Pulmonary artery endothelial cell (primary cell): ENCODE measurements at places on chromosomes 7 and 10.
A peak's percentile ranks its signal among the peaks of the same experiment; 100 is the strongest.

DNA sequence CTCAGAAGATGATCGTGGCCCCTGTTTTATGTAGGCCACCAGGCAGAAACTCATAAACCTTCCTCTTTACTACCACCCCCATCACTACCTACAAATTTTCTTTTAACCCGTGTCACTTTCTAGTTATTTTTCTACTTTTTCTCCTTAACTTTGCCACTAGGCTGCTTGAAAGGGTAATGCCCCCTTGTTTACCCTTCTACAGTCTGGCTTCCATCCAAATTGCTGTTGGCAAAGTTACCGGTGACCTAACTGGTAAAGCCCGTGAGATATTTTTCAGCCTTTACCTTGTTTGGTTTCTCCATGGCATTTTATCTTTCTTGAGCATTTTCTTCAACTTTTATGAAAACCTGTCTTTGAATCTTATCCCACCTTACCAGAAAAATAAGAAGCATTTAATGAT is 153.0 kb downstream of the WNT2 start:
- DNase-seq = peak; percentile 59

DNA sequence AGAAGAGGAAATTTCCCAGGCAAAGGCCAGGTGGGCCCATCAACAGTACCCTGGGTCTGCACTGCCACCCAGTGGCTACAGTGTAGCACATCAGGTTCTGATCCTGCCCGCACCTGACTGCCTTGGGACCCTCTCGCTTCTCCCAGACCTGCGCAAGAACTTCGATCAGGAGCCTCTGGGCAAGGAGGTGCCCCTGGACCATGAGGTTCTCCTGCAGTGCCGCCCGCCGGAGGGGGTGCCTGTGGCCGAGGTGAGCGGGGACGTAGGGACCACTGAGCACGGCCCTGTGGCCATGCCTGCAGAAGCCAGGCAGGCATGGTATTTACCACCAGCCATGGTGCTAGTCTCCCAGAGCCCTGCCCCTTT is 33.9 kb upstream of the SLC29A3 start:
- DNase-seq = no peak

DNA sequence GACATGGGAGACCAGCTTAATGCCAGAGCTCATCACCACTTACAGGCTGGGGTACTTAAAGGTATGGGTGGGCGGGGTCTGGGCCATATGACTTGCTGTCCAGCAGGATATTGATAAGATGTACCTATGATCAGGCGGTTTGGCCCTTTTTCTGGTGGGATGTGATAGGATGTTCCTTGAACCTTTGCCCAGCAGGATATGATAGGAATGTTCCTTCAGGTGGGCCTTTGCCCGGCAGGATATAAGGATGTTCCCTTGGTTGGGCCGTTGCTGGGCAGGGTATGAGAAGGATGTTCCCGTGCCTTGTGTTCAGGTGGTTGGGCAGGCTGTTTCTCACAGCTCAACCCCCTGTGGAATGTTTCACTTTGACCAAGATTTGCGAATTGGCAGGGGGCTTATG is 187.2 kb upstream of the CXCL12 start:
- no peak for DNase-seq

- DNase-seq = no peak
Observed at GRCh38 chr7:99639267-99639666, 22.5 kb downstream of the ZSCAN25 start.

- DNase-seq = no peak
Observed at GRCh38 chr10:64973391-64973790, 1452.2 kb downstream of the REEP3 start.

DNA sequence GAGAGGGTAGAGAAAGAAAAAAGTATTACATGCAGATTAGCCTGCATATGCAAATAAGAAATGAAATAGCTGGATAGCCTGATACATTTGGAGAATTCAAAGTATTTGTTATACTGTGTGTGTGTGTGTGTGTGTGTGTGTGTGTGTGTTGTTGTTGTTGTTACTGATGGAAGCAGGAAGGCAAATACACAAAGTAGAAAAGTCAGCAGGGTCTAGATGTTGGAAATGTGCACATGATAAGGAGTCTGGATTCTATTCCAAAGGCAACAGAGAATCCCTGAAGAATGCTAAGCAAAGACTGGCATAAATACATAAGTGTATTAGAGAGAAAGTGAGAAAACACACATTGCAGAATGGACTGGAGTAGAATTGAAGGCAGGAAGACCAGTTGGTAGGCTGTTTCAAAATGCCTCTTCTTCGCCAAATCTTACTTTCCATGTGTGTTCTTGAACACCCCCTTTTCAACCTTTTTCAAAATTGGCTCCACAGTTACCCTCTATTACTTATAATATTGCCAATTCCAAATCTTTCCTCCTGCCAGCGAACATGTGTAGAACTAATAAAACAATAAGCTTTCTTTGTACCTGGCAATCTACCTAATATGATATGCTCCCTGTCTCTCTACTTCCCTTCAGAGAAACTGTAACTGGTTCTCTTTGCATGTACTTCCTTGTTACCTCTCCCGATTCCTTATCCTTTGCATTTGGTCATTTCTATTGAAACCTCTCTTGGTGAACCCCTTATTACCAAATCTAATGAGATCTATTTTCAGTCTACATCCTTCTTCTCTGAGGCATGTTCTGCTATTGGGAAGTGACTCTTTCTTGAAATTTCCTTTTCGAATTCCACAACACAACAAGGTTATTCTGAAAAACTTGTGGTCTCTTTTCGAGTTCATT is 6.2 kb downstream of the CPED1 start:
- no peak for DNase-seq

- no peak for DNase-seq
Observed at GRCh38 chr10:110444004-110444337, 53.7 kb upstream of the DUSP5 start.

DNA sequence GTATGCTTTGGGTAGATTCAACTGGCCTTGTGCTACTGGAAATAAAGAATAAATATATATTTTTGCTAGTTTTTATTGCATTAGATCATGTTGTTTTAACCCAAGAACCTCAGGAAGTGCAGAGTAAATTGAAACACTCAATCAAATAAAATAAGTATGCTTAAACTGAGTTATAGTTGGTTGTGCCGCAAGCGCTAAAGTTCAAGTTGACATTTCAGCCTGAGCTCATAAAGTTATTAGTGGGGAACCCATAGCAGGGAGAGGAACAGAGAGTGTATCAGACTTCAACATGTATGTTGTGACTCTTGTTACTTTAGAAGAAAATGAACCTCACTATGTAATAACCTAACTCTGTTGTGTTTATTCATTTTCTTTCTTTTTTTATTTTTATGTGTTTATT is 25.2 kb upstream of the BAMBI start:
- no peak for DNase-seq

DNA sequence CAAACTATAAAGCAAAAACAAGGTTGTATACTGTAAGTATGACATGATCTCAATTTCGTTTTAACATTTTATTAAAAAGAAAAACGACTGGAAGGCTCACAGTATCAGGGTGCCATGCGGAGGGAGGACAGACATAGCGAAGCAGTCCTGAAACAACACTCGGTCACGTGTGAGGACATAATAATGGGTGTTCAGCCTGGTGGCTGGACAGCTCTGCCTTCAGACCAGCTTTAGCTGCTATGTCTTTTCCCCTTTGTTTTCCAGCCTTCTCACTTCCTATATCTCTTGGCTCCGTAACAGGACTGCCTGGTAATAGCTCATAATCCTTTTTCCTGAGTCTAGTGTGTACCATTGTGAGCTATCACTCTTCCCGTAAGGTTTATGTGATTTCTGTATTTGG is 18.4 kb upstream of the KLF14 start:
- DNase-seq = no peak

DNA sequence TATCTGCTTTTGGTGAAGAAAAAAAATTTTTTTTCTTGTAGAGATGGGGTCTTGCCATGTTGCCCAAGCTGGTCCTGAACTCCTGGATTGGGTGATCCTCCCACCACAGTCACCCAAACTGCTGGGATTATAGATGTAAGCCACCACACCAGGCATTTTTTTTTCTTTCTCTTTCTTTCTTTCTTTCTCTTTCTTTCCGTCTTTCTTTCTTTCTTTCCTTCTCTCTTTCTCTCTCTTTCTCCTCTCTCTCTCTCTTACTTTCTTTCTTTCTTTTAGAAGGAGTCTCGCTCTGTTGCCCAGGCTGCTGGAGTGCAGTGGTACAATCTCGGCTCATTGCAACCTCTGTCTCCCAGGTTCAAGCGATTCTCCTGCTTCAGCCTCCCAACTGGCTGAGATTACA is 3.5 kb upstream of the UBE2D4 start:
- DNase-seq = no peak

- no peak for DNase-seq
Observed at GRCh38 chr10:91434041-91434440, 23.9 kb downstream of the HECTD2 start.

DNA sequence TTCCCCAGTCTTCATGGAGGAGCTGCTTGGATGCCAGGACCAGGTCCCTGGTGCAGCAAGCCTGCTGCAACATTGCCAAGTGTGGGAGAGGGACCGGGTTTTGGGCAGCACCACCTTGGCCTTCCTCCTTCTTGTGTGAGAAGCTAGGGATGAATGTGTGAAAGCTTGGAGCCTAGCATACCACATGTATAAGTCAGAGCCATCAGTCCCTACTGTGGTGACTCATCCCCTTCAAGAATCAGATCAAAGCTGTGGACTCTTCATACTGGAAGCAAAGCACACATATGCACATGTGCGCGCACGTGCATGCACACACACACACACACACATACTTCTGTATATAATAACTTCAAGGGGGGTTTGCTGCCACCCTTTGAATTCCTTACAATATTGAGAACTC is 527.8 kb downstream of the LRMDA start:
- DNase-seq = no peak

DNA sequence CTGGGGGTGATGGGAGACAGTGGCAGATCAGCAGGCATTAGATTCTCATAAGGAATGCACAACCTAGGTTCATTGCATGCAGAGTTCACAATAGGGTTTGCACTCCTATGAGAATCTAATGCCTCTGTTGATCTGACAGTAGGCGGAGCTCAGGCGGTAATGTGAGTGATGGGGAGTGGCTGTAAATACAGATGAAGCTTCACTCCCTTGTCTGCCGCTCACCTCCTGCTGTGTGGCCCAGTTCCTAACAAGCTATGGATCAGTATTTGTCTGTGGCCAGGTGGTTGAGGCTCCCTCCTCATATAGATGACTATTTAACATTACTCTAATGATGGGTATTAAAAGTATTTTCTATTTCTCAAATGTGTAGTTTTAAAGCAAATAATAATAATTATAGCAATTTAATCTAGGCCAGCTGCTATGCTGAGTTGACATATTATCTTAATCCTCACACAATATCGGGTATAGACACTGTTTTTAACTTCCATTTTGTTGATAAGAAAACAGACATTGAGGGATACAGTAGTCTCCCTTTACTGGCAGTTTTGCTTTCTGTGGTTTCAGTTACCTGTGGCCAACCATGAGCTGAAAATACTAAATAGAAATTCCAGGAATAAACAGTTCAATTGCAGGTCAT is 39.9 kb downstream of the KIF20B start:
- no peak for DNase-seq

DNA sequence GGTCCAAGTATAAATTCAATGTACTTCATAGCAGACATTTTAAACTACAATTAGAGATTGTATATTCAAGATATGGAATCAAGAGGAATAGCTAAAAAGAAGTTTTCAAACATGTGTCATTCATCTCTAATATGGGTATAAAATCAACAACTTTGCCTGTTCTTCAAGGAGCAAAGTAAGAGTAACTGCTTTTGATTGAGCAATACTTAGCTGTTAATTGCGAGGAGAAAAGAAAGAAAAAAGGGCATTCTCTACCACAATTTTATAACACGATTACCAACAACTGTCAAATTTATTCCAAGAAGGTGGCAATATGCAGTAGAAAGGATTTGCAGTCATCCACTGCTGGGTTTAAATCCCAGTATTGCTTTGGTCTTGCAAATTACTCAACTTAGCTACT is 146.3 kb upstream of the PTN start:
- no peak for DNase-seq

DNA sequence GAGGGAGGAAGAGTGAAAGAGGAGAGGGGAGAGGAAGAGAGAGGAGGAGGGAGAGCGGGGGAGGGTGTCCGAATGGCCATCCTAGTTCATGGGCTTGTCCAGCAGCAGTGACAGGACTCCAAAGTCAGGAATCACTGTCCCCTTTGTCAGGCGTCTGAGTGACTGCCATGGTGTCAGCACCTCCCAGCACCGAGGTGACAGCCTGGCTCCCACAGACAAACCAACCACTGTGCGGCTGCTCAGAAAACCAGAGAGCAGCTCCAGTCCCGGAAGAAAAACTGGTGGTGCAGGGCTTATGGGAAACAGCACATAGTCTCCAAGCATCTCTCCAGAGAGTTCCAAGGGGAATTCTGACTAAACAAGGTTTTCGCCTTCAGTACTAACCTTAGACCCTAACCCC is 18.9 kb upstream of the FGFR2 start:
- DNase-seq = no peak

DNA sequence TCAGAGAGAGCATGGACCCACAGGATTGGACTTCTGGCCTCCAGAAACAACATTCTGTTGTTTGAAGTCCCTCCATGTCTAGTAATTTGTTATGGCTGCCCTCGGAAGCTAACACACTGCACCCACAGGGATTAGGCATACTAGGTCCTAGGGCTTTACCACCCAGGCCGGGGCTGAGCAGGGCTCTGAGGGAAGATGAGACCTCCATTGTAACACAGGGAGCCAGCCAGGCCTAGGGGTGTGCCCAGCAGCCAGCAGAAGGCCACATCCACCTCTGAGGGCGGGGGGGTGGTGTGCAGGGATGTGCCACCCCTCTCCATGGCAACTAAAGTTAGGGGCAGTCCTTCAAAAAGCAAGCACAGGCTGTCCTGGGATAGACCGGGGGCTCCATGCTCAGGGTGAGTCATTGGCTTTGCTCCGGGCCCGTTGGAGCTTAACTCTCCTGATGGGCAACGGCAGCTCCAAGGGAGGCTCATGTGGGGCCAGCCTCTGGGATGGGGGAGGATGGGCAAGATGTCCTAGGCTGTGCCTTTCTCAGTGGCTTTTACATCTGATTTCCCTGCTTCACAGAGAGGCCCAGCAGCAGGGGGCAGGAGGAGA is 96.6 kb upstream of the GPR26 start:
- DNase-seq = no peak

- peak; percentile 56 for DNase-seq
Observed at GRCh38 chr10:79176949-79177602, 108.3 kb downstream of the ZMIZ1 start.

DNA sequence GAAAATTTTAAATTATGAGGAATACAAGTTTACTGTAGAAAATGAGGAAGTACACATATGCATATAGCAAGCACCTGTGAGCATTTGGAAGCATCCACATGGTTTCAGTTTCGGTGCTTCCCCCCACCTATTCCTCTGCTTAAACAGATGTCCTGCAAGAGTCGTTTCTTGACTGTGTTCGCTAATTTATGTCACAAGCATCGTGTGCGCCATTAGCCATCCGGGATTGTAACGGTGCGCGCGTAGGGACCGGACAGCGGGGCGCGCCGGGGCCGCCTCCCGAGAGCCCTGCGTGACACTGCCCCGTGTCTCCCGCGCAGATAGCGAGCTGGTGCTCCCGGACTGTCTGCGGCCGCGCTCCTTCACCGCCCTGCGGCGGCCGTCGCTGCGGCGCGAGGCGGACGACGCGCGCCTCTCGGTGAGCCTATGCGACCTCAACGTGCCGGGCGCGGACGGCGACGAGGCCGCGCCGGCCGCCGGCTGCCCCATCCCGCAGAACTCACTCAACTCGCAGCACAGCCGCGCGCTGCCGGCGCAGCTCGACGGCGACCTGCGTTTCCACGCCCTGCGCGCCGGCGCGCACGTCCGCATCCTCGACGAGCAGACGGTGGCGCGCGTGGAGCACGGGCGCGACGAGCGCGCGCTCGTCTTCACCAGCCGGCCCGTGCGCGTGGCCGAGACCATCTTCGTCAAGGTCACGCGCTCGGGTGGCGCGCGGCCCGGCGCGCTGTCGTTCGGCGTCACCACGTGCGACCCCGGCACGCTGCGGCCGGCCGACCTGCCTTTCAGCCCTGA is 90.9 kb downstream of the NEURL1 start:
- no peak for DNase-seq

- no peak for DNase-seq
Observed at GRCh38 chr10:110967645-110968044, 48.2 kb downstream of the SHOC2 start.
